ENCODE measurements at places on chromosomes 5 and 9.

DNA sequence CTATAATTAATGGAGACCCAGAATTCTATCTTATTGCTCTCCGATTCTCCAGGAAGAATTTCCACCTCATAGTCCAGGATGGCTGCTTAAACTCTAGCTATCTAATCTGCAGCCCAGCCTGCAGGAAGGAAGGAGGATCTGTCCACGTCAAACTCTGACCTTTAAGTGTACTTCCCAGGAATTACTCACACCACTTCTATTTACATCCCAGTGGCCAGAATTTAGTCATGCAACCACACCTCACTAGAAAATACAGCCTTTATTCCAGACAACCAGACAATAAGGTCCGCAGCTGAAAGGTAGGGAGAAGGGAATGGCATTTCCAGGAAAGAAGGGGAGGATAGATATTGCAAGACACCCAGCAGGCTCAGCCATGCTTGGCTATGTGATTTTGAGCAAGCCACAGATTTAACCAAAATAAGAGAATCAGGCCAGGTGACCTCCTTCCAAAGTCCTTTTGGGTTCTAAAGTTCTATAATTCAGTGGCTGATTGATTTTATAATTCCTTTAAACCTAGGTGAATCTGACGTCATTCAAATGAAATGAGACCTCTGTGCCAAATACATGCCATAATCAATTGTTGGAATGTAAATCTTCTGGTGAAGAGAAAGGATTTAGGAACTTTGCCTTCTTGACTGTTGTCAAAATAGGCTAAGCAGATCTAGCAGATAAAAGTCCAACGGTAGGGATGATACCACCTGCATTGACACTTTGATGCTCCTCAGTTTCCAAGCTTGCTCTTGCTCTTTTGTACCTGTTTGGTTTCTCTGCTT is 3.7 kb upstream of the DENND1A start:
- no peak for DNase-seq

DNA sequence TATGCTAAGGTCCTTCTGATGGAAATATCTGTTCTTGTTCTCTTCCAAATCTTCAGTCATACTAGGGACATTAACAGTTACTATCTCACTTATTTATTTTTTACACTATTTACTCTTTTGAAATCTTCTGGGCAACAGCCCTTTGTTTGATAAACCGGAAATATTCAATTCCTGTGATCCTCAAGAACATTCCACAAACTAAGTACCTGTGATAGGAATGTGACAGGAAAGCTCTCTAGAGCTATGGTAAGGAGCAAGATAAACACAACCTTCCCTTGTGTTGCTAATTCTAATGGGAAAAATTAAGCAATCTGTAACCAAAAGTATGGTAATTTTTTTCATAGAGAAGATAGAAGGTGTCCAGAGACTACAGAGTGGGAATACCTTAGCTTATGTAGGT is 22.0 kb upstream of the ANKRD34B start:
- no peak for DNase-seq

DNA sequence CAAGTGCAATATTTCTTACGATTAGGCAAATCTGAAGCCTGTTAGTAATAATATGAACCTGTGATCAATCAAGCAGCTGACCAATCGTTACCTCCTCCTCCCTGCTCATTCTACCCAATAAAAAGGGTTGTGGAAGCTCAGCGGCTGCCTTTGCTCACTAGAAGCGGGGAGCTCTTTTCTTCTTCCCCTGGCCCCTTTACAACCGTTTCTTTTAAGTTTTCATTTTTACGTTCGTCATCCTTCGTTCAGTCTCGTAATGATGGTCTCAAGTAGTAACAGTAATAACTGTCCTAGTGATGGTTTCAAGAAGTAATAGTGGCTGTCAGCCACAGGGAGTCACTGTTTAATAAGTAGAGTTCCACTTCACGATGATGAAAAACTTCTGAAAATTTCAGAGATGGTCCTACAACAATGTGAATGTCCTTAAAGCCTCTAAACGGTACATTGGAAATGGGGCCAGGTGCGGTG is 6.2 kb downstream of the UGT3A2 start:
- DNase-seq, result no peak

- no peak for DNase-seq
These were observed 69.0 kb downstream of the ADAMTS16 start for GRCh38 chr5:5209089-5209488.

- DNase-seq, result no peak
These were observed 97.2 kb downstream of the TRIM36 start for GRCh38 chr5:115072266-115073064.

- no peak for DNase-seq
These were observed 502.1 kb downstream of the DMAC1 start for GRCh38 chr9:7297521-7297920.

- no peak for DNase-seq
These were observed 153.5 kb upstream of the TNPO1 start for GRCh38 chr5:72662936-72663335.

GRCh38 chr5:128446-128845 is 36.5 kb downstream of the PLEKHG4B start:
- DNase-seq, result no peak

GRCh38 chr9:124040186-124040931 is 28.8 kb downstream of the LHX2 start:
- no peak for DNase-seq

GRCh38 chr5:1465966-1466471 is 20.8 kb upstream of the SLC6A3 start:
- no peak for DNase-seq

- DNase-seq, result no peak
These were observed 1253.5 kb upstream of the CDH6 start for GRCh38 chr5:29939988-29940387.

GRCh38 chr9:14342736-14343135 is 28.8 kb upstream of the NFIB start:
- DNase-seq, result no peak

- DNase-seq, result no peak
These were observed 6.1 kb downstream of the NPR2 start for GRCh38 chr9:35797311-35798109.

DNA sequence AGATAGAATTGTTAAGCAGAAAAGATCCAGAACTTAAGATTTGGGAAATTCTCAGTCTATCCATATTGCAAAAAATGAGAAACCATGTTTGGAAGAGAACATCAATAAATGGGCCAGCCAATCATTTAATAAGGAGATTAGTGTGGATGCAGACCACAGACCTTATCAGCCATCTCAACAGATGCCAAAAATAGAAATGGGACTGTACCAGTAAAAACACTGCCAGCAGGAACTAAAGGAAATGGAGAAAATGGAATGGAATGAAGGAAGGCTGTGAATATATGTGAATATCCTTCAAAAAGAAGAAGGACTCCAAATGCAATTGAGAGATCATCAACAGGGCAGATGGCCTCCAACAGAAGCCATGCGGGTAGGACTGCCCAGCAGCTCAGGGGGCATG is 52.7 kb upstream of the ZNF618 start:
- no peak for DNase-seq

- DNase-seq, result no peak
These were observed 83.7 kb downstream of the SH3TC2 start for GRCh38 chr5:148979083-148979723.

GRCh38 chr5:159459132-159459627 is 128.9 kb upstream of the IL12B start:
- no peak for DNase-seq

DNA sequence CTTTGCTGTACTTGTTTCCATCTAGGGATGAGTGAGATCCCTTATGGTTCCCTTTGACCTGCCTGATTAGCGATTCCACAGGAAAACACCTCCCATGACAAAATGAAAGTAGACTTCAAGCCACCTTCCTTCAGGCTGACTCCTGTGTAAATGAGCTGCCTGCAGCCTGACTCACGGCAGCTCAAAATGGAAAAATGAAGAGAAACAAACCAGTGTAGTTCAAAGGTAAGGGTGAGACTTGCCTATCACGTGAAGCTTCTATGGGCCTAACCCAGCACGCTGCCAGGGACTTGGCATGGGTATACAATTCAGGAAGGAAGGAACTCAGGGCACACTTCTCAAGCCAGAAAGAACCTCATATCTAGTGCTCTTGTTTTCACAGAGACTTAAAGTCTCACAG is 110.1 kb upstream of the LRRTM2 start:
- no peak for DNase-seq

DNA sequence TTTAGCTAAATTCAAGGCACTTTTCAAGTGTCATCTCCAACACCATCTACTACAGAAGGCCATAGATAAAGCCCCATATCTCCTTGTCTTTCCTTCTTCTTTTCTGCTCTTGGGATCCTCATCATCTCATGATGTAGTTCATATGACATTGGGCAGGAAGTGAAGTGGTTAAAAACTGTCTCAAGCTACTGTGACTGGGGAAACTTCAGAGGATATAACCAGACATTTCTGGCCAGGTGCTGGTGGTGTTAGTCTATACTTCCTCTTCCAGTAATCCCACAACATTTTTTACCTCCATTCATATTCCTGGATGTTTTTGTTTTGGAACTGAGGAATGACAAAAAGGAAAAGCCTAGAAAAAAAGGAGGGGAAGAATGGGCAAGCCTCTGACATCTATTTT is 188.7 kb downstream of the LURAP1L start:
- DNase-seq, result no peak

DNA sequence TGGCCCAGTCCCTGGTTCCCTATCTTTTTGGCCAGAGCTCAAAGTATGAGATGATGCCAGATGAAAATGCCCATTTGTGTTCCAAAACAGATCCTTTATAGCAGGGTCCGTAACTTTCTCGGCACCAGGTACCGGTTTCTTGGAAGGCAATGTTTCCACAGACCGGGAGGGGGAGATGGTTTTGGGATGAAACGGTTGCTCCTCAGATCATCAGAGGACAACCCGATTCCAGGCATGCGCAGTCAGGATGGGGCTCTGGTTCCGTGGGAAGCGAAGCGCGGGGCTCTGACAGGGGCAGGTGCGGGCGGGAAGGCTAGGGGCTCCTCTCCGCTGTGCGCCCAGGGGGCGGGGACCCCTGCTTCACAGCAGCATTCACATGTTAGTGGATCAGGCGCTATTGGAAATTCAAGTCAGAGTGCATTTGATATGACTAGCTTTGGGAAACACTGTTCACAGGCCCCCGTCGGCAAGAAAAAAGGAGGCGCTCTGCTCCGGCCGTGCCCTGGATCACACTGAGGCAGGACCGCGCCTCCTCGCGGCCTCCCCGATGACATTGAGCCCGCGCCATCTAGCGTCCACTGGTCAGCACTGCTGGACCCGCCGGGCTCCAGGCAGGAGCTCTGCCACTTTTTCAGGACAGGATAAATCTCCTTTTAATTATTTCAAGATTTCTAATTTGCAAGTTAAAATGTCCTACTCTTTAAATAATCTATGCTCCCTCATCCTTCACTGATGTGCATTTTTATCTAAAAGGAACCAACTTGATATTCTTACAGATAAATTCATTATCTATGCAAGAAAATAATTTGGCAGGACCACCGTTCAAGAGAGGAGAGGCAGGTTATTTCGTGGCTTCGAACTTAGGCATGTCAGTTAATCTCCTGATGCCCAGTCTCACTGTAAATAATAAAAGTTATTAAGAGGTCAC is 190.0 kb downstream of the FANCC start:
- no peak for DNase-seq

Measured in NCI-H2227 treated with DMSO at 0.1 percent for 48 hours (cell line).